ENCODE measurements at places on chromosomes 16 and 17.

- peak; percentile 36 for DNase-seq
Measured at GRCh38 chr16:15899538-15900100, 11.2 kb upstream of the CEP20 start.

- DNase-seq, result no peak
Measured at GRCh38 chr17:27453471-27453870, 2.8 kb upstream of the KSR1 start.

DNA sequence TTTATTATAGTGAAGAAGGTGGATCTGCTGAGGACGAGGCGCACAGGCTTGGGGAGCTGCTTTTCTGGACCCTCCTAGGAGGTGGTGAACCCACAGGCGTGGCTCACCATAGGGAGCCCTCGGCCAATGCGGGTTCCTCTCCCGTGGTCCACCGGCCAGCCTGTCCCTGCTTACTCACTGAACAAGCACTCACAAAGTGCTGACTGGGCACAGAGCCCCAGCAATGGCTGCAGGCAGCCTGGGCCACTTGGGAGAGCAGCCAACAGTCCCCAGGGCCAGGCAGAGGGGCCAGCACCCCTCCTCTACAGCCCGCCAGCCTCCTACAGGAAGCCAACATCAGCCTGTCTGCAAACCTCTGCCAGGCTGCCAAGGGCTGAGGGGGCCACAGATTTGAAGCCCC, 19.1 kb upstream of the NCBP3 start:
- DNase-seq, result no peak

- no peak for DNase-seq
Measured at GRCh38 chr16:81655469-81656162, 123.5 kb upstream of the PLCG2 start.

- no peak for DNase-seq
Measured at GRCh38 chr17:82346342-82347300, 12.4 kb upstream of the TEX19 start.
